Epithelial cell of esophagus (primary cell): ENCODE measurements at places on chromosomes 1 and 21.

DNA sequence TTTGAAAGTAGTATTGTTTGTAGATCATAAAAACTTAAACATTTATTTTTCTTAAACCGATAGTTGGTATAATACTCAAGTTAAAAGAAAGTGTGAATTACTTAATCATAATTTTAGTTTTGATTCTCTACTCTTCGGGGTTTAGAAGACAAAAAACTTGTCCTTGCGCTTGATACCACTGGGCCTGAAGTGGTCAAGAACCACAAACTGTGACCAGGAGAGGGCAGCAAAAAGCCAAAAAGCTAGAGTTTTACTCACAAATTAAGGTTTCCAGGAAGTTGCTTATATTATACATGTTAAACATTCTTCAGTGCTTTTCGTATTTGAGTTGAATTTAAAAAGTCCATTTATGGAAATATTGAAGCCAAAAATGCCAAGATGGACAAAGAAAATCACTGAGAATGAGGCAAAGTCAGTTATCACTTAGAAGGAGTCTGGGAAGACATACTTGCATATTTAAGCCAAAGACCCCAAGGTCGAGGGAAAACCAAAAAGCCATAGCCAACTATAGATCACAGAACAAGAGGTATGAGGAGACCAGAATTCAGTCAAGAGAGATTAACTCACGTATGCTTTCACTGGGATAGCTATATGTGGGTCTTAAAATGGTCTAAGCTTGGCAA is 34.2 kb downstream of the EFCAB7 start:
- DNase-seq, result peak; percentile 39

DNA sequence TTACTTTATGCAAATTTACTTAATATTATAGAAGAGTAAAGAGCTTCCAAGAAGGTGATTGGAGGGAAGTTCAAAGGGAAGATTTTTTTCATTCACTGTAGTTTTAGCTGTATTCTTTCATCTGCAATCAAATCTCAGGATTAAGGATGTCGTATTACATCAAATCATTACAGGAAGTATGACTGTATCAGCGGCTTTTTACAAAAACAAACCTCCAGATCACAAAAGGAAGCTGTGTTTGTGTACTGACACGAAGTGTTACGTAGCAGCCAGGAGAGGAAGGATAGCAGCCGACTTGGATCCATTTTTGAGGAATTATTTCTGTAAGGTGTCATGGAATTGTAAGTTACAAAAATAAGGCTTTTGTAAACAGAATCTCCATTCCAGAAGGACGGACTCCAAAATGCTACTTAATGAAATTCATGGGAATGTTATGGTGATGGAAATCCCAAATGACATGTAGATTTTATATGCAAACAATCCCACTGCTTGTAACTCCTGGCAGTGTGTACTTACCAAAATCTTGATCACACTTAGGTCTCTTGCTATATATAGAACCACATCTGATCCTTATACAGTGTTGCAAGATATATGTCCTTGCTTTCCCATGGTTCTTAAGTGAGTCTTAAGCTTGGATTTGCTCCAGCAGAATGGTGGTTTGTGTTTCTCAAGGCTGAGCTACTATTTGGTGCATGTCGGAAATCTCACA is 49.8 kb downstream of the KCNJ15 start:
- peak; percentile 86 for DNase-seq

- DNase-seq, result no peak
Measured at GRCh38 chr1:16307222-16307621, 45.1 kb downstream of the FBXO42 start.

- peak; percentile 87 for DNase-seq
Measured at GRCh38 chr1:15341634-15342407, 67.9 kb upstream of the EFHD2 start.

GRCh38 chr1:66434096-66434495 is 99.9 kb upstream of the SGIP1 start:
- DNase-seq, result no peak

DNA sequence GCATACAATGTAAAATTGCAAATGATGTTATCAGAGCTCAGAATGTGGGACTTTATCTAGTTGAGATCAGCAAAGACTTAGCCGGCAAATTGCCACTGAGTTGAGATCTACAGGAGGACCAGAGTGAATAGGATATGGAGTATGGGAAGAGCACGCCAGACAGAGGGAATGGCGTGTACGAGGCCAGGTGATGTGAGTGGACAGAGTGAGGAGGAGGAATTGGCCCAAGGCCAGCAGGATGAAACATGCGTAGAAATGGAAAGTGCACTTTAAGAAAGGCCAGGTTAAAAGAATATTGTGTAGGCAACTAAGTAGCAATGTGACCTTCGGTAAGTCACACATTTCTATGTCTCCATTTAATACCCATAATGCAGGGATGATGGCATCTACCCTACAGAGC is 211.0 kb downstream of the ZP4 start:
- DNase-seq, result no peak

DNA sequence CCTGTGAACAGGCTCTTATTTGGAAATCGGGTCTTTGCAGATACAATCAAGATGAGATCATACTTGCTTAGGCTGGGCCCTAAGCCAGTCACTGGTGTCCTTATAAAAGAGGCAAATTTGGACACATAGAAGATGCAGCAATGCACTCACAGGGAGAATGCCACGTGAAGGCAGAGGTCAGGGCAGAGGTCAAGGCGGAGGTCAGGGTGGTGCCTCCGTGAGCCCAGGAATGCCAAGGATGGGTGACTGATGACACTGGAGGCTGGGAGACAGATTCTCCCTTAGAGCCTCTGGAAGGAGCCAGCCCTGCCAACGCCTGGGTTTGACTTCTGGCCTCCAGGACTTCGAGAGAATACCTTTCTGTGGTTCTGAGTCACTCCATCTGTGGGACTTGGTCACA is 22.8 kb upstream of the C1orf174 start:
- no peak for DNase-seq

DNA sequence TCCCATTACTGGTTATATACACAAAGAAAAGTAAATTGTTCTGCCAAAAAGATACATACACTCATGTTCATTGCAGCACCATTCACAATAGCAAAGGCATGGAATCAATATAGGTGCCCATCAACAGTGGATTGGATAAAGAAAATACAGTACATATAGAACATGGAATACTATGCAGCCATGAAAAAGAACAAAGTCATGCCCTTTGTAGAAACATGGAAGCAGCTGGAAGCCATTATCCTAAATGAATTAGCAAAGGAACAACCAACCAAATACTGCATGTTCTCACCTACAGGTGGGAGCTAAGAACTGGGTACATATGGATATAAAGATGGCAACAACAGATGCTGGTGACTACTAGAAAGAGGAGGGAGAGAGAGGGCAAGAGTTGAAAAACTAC is 132.6 kb downstream of the PLD5 start:
- no peak for DNase-seq

DNA sequence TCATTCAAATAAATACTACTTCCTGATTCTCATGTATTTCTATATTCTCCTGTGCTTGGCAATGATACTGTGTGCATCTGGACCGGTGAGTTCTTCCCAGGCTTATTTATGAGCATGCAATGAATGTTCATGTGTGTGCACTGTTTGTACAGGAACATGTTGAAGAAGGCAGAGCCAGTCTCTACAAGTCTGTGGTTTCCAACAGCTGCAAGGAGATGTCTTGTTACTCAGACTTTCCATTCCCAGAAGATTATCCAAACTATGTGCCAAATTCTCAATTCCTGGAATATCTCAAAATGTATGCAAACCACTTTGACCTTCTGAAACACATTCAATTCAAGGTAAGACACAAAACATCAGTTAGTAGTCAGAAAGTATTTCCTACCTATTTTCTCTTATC is 19.1 kb downstream of the FMO1 start:
- peak; percentile 92 for DNase-seq

DNA sequence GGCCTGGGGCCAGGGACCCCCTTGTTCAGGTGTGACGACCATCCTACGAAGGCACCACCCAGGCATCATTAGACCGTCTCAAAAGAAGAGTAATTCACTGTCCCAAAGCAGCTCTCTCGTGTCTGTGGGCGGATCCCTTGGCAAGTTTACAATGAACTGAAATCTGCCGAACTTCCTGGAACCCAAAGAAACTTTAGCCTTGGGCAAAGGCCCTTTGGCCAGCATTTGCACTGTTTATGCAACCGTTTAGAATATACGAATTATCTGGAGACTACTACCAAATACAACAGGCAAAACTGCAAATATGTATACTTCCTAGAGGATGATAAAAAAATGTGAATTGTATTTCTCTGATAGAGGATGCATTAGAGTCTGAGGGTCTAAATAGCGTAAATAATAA is 1.4 kb upstream of the SOD1 start:
- DNase-seq, result no peak

DNA sequence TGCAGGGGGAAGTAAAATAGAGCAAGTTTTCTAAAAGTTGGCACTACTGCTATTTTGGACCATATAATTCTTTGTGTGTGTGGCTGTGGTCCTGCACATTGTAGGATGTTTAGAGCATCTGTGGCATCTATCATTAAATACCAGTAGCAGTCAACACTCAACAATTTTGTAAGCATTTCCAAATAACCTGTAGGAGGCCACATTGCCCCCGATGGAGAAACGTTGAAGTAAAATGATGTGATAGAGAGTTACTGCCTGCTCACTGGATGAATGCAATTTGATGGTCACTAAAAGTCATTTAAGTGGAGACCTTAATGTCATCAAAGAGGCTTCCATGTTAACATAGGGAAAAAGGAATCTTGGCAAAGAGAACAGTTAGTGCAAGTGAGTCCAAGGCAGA is 560.8 kb downstream of the NEGR1 start:
- DNase-seq, result no peak

- DNase-seq, result peak; percentile 70
Measured at GRCh38 chr21:45129189-45129923, 55.0 kb downstream of the ADARB1 start.

GRCh38 chr1:209675565-209676154 is 448 bp downstream of the G0S2 start:
- peak; percentile 25 for DNase-seq

GRCh38 chr1:100353988-100354387 is 1.7 kb downstream of the CDC14A start:
- DNase-seq, result peak; percentile 53

GRCh38 chr1:168057921-168058320 is 78.8 kb downstream of the GPR161 start:
- DNase-seq, result peak; percentile 15

- DNase-seq, result no peak
Measured at GRCh38 chr1:97553971-97554370, 366.9 kb downstream of the DPYD start.

DNA sequence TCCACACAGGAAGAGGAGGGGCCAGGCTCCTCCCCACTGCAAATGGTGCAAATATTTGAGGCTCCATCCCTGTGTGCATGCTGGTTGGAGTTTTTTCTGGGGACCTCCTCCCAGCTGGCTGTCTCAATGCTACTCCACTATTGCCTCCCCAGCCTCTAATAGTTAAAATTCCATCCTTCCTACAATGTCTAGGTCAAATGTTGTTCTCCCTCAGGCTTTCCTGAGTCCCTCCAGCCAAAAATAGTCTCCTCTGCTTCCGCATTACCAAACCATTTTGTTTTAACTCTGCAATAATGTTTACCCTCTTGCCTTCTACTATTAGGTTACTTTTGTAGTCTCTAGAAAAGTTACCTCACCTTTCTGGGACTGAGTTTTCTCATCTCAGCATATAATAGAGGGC is 29.6 kb upstream of the FMO1 start:
- DNase-seq, result no peak

- DNase-seq, result no peak
Measured at GRCh38 chr1:93588955-93589354, 92.7 kb downstream of the BCAR3 start.

GRCh38 chr1:216482620-216483019 is 59.4 kb upstream of the USH2A start:
- no peak for DNase-seq

- no peak for DNase-seq
Measured at GRCh38 chr21:36889401-36889800, 77.1 kb downstream of the HLCS start.

- DNase-seq, result no peak
Measured at GRCh38 chr1:152481869-152482664, 28.5 kb upstream of the LCE5A start.

DNA sequence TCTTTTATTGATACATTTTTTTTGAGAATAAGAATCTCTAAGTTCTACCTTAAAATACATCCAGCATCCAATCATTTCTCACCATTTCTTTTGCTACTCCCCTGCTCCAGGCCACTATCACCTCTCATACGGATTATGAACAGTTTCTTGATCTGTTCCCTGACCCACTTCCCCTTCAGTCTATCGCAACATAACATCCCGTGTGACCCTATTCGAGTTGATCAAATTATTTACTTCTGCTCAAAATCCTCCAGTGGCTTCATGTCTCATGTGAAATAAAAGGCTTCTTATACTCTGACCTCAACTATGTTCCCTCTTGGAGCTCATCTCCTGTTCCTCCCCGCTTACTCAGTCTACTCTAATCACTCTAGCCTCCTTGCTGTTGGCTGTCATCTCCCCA is 5.2 kb downstream of the ALG14 start:
- no peak for DNase-seq

DNA sequence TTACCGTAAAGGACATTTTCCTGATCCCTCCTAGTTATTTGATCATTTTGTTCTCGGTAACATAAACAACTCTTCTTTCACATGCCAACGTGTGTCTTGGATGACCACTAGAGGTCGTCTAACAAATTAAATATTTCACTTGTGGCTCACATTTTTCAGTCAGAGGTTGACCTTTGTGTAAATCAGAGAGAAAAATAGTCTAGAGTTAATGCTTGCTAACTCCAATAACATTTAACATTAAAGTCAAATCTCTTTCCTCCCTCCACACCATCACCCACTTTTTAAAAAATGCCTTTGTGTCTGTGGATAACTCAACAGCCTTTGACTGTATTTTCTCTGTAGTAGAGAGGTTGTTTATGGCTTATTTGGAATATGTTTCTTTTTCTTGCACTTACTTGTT is 220.5 kb upstream of the B3GALT2 start:
- DNase-seq, result peak; percentile 55

GRCh38 chr21:34133802-34134201 is 60.4 kb downstream of the MRPS6 start:
- no peak for DNase-seq
